ENCODE measurements at places on chromosomes 12 and 14.
A peak's percentile ranks its signal among the peaks of the same experiment; 100 is the strongest.

DNA sequence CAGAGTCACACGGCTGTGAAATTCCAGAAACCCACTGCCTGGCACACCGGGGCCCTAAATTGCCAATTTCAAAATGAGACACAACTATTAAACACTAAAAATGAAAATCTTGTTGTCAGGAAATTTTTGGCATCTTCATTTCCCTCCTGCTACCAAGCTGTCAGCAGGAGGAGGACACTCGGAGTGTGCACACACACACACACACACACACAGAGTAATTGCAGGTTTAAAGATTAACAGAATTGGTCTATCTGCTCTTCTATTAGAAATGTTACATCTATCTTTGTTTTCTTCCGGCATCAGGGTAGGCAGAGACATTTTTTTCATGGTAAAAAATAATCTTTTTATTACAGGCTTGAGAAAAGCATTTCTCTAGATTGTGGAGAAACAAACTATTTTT is 314.2 kb downstream of the EGLN3 start:
- DNase-seq: no peak

DNA sequence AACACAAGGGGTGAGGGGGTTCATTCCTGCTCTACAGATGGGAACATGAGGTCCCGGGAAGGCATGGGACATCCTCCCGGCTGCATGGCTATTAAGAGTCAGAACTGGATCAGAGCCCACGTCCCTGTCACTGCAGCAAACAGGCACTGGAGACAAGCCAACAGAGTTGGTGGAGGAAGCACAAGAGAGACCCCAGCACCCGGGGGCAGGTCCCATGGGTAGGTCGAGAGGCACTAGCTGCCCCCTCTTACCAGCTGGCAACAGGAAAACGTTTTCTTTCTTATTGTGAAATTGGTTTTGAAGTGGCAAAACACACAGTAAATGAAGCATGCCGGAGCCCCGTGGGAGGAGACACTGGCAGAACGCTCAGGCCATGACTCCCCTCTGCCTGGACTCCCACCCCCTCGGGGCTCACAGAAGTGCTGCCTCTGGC is 43.6 kb downstream of the SYNE3 start:
- peak; percentile 21 for DNase-seq

DNA sequence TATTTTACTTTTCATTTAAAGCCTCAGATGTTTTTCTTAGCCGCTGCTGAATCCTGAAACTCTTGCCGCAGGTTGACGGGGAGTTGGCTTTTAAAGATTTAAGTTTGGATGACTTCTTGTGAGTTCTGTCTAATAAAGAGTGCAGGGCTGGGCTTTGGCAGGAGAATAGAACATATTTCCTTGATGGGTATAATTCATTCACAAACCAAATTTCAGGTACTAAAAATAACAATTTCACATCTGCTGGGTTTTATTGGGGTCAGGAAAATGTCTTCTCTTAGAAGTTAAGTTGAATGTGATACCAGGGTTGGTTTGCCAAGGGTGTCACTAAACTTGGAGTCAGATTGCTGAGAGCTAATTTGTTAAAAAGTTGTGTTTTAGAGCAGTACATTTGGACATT is 9.7 kb downstream of the SP1 start:
- DNase-seq: no peak

GRCh38 chr12:119915894-119916510 is 38.9 kb upstream of the CIT start:
- DNase-seq: no peak

DNA sequence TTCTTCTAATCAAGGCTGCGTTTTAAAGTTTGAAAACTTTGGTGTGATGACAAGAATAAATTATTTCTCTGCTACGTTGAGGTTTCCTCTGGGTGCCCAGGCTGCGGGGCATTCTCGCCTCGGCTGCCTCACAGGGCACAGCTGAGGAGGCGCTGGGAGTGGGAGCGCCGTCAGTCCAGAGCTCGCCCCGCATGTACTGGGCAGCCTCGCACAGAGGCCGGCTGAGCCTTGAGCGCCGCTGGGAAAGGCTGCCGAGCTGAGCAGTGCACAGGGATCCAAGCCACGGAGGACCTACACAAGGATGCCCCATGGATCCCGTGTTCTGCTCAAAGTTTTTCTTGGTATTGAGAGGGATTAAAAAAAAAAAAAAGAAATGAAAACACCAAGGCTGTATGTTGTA is 11.6 kb downstream of the RFX4 start:
- DNase-seq: no peak

DNA sequence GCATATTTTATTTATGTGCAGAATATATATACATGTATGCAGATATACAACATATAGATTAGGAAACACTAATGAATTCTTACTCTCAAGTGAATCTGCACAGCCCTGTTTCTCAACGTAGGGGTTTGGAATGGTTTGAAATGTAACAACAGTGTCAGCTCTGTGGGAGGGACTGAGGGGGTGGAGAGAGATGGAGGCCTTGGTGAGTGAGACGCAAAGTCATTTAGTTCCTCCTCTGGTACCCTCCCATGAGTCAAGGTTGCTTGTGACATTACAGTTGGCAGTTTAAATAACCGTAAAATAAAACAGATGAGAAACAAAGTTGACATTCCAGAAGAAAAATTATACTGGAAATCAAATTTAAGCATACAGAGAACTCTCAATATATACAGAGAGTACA is 313.0 kb upstream of the PRKD1 start:
- DNase-seq: no peak

Measured in fibroblast of villous mesenchyme (primary cell).